ENCODE measurements at places on chromosomes 7 and 10.

DNA sequence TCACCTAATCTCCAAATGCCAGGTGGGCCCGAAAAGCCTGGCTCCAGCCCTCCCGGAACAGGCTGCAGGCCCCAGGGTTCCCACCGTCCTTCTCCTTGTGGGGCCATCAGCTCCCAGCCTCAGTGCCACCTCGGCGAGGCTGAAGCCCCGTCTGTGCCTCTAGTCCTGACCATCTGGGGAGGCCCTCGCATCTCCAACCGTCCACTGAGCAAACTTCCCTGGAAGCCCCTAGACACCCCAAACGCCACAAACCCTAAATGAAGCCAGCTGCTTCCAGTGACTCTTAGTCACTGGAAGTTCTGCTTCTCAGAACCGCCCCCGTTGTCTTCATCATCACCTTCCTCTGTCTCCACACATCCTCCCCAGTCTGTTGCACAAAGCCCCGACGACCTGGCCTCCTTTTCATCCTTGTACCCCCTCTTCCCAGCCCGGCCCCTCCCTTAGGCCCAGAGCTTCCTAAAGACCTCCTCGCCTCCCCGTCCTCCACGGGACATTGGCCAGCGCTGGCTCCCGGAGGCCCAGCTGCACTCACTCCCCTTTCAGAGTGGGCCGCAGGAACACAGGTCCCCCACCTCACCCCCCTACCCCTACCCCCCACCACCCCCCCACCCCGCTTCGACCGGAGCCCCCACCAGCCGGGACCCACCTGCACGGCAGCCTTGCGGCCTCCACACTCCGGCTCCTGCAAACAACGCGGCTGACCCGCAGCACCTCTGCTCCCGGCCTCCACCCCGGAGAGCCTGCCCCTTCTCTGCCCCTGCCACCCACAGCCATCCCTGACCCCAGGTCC, 1.1 kb upstream of the DIP2C start:
- DNase-seq, result peak; percentile 24

DNA sequence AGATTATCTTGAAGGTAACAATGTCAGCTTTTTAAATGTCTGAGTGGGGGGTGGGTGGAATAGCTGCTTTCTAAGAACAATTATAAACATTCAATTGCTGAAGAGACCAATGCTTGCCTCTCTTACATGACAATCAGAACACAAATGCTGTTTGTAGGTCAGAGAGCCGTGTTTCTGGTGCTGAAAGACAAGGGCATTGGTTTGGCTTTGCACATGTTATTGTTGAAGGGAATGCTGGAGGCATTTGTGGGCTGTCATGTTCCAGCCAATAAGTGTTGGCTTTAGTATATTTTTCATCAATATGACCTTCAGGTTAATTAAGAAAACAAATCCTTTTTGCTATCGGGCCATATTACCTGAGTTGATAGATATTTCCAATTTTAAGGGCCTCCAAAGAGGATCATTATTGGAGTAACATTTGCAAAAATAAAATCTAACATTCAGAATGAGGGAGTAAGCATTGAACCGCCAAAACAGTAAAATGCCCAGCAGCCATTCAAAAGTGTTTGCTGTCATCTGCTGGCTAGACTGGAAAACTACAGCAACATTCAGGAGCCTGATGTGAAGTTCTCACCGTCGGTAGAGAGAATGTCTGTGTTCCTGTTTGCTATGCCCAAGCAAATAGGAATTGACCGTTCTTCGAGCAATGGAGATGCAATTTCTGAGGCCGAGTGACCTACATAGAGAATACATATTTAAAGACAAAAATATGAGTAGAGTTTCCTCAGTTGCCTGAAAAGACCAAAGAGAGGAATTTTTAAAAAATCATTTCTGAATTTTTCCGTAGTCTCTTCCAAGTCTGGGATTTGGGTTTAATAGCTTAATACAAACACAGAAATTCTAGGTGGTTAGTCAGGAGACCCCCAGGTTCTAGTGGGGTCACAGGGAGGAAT, 118.9 kb downstream of the APBB1IP start:
- peak; percentile 56 for DNase-seq

GRCh38 chr10:48691812-48692528, 7.3 kb downstream of the WDFY4 start:
- DNase-seq, result no peak

DNA sequence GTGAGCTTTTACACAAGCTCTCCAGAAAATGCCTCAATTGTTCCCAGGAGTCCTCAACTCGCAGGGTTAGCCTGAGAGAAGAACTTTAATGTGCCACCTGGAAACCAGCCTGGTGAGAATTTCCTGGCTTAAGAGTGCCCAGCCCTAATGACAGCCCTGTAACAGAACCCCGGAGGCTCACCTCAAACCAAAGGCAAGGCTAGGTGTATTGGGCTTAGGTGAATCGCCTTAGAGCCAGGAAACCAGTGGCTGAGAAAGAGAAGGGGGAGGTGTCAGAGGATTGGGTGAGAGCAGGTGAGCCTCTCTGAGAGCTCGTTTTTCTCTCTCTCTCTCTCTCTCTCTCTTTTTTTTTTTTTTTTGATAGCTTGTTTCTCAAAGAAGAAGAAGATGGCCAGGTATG, 7.3 kb downstream of the OCM2 start:
- no peak for DNase-seq

GRCh38 chr10:13437026-13437555, 89.0 kb upstream of the SEPHS1 start:
- no peak for DNase-seq

GRCh38 chr10:124725171-124725631, 19.0 kb downstream of the FAM53B start:
- DNase-seq, result peak; percentile 0

DNA sequence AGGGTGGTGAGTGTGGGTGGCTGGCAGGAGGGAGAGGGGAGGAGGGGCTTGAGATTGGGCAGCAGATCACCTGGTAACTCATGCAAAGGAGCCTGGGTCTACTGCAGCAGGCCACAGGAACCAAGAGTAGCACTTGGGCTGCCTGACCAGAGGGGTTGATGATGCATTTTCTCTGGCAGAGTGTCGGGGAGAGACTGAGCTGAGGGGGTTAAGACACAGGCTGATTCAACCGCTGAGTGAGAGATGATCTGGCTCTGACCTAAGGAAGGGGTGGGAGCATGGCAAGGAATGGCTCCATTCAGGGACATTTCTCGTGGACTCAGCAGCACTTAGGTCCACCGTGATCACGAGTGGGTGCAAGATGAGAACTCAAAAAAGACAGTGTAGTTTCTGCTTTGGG, 115.5 kb upstream of the STK17A start:
- DNase-seq, result no peak

DNA sequence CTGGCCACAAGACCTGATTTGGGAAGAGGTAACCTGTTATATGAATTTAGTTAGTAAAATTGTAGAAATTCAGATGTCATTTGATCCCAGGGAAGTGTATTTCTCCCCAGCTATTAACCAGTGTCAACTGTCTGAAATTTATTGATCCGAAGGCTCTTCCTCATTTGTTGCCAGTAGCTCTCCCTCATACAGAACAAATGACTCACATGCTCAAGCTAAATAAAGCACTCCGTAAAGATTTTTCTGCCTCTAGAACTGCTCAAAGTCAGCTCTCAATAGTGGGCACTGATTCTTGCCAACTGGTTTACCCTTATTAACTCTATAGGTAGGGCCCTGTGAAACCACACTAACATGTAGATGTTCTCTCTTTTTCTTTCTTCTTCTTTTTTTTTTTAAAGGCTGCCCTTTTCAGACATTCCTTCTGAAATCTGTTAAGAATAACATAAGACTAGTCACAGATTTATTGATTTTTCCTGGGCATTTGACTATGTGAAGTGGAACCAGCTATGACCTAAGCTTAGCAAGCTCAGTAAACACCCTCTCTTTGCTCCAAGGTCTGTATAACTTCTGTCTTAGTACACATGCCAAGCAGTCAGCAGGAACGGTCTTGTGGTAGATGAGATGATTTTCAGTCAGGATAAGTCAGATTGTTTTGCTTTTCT, 21.8 kb downstream of the RPA3 start:
- DNase-seq, result no peak

DNA sequence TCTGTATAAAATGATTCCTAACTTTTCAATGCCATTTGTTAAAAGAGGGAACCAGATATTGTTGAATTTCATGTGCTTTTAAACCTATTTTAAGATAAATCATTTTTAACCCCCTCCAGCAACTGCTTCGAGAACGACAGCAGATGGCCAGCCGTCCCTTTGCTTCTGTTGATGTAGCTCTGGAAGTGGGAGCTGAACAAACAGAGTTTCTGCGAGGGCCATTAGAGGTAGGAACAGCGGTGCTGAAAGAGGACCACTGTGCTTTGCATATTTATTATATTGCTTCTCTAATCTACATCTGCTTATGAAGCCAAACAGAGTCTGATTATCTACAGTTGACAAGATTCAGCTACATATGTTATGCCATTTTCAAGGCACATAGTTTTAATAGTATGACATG, 545.9 kb downstream of the GFRA1 start:
- no peak for DNase-seq

DNA sequence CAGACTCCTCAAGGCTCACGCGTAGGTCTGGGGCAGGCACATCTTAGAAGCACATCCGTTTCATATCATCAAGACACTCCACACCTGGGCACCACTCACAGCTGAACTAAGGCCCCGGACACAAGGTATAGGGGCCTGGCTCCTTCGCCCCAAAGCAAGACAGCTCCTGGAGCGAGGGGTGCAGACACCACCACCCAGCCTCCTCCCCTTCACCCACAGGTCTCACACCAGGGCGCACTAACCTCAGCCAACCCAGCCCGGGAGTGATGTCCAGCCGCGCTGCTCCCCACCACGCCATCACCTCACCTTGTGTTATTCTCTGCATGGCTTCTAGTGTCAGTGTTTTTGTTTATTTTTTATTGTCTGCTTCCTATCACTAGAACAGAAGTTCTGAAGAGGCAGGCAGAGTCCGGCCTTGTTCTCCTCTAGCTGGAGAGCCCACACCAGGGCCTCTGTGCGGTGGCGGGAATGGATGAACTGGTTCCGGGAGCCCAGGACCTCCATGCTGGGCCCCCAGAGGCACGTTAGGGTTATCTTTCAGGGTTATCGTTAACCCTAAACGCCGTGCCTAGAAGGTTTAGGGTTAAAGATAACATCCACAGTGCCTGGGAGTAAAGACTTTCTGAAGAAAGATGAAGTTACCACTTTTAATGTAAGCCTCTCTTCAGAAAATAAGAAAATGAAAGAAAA, 21.8 kb downstream of the BRI3 start:
- DNase-seq, result no peak

DNA sequence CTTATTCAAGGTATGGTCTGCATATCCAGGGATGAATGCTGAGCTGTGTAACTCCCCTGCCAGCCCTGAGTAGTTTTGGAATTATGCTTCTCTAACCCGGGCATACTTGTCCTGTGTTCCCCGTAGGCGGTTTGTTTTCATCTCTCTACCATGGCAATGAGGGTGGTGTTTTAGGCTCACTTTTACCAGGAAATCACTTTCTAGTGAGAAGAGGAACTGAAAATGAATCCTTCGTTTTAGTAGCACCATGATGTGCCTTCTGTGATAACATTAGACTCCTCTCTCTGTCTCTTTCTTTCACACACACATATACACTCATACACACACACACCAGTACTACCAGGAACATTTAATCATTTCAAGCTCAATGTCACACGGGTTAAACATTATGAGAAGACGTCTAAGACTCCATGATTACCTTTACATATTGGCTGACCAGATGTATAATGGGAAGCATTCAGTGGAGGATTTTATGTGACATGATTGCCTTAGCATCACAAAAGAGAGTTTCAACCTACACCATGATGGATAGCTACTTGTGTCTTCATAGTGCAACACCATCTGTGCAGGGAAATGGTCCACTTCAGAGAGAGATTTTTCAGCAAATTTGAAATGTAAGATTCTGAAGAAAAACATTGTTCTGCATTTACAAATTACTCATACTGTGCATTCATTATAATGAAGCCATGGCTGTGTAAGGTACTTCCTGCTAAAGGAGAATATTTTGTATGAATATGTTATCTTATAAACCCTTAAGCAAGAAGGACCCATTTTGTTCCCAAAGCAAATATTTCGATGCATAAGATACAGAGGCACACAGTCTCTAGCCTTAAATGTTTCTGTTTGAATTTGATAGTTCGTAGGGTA, 31.0 kb upstream of the PFKP start:
- DNase-seq, result peak; percentile 87

DNA sequence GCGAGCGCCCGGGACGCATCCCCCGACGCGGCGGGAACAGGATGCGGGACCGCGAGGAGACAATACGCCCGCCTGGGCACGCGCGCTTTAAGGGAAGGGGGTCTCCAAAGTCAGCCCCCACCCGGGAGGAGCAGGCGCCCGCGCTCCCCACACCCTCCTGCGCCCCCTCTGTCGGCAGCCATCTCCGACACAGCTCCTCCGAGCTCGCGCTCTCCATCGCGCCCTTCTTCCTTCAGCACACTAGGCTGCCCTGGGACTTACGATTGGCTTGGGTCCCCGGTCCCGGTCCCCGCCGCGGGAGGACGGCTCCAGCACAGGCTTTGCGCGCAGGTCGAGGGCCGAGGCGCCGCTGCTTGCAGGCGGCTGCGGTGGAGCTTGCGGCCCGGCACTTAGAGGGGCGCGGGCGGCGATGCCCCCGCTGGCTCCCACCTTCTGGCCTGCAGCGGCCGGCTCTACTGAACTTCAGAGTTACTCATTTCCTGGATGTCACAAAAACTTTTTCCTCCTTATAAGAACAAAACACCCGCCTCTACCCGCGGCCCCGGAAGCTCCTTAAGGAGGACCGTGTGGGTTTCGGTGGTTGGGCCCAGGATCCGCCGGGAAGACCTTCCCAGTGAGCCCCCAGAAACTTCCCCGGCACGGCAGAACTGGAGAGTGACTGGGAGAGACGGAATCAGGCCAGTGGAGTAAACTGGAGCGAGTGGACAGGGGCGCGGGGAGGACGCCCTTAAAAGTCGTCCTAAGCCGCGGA, at the start of gene ITPRIP:
TSS of gene ITPRIP (minus strand) at position 481 of the 751 bp plus-strand sequence. CDS start 22,414 bp downstream, outside the sequence.
- peak; percentile 92 for DNase-seq

GRCh38 chr7:135490783-135491182, 19.1 kb downstream of the CNOT4 start:
- peak; percentile 23 for DNase-seq

DNA sequence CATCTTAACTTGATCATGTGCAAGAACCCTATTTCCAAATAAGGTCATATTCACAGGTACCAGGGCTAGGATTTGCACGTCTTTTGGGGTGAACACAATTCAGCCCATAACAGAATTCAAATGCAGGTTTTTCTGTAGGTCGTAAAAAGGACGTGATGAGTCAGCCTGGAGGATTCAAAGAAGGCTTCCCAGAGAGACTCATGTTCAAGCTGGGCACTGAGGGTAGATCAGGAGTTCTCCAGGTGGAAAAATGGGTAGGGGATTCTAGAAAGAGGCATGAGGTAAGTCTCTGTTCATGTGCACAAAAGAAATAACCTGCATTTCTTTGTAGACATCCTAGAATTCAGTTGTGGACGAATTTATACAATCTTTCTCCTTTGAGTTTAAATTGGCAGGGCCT, 160.4 kb downstream of the RPS24 start:
- DNase-seq, result no peak

Data from suppressor macrophage (primary cell).